Effector CD4-positive, alpha-beta T cell (primary cell): ENCODE measurements at places on chromosomes 1 and 21.

DNA sequence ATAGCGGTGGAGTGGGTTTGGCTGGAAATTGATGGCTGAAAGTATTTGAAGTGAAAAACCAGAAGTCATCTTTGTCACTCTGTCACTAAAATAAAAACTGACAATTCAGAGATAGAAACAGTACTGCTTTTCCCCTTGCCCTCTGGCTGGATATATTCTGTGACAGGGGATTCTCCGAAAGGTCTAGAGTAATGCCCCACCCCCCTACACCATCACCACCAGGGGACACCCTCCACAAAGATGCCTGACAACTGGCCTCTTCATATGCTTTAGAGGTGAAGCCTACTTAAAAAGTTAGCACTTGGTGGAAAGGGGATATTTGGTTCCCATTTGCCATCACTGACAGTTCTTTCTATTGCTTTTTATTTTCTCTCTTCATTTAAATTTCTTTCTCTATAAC lies 73.5 kb downstream of the SGIP1 start:
- no peak for DNase-seq

GRCh38 chr21:34351786-34352241 lies 12.0 kb upstream of the KCNE2 start:
- no peak for DNase-seq

GRCh38 chr1:218904416-218904815 lies 269.3 kb upstream of the LYPLAL1 start:
- no peak for DNase-seq

DNA sequence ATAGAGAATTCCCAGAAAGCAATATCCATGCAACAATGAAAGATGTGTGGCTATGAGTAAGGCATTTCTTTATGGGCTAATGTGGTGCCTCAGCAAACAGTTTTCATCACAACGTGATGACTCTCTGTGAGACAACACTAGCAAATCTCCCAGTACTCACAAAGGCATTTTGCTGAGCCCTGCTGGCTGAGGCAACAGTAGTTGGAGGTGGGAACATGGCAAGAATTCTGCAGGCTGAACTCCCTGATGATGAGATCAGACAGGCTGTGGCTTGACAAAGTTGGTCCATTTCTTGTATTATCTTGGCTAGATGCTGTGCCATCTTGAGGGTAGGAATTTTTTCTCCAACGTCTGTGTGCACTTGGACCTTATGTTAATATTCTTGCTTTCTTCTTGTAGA lies 24.6 kb downstream of the PROX1 start:
- no peak for DNase-seq

GRCh38 chr1:117820694-117821381 lies 108.6 kb downstream of the GDAP2 start:
- DNase-seq: no peak

DNA sequence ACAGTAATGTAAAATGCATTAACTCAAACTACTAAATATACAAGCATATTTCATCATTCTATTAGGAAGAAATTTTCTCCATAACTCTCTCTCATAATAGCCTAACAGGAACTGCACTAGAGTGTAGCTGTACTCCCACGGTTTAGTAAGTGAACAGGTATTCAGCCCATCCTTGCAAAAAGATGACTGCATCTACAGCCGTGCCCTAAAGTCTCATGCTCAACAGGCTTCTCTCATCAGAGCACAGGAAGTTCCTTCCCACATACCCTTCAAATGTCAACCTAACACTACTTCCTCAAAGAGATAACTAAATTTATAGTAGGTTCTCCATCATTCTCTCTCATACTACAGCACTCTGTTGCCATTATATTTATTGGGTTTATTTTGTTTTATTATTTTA lies 251.6 kb downstream of the AKT3 start:
- DNase-seq: no peak

DNA sequence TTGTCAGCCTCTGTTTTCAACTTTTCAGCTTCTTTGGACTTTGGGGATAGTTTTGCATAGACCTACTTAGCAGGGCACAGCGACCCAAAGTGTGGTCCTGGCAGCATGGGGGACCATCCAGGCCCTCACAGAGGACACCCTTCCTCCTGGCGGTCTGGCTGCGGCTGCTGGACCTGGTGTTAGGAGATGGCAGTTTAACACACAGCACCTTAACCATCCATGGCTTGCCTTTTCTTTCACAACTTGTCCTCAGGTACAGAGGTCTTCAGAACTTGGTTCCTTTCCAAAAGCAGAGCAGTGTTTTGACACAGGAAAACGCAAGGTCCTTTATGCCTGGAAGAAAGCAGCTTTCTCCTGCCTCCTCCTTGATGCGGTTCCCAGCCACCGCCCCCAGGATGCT lies 68.1 kb downstream of the RHOU start:
- no peak for DNase-seq

GRCh38 chr21:34865400-34866241 lies 183.5 kb downstream of the RUNX1 start:
- no peak for DNase-seq

DNA sequence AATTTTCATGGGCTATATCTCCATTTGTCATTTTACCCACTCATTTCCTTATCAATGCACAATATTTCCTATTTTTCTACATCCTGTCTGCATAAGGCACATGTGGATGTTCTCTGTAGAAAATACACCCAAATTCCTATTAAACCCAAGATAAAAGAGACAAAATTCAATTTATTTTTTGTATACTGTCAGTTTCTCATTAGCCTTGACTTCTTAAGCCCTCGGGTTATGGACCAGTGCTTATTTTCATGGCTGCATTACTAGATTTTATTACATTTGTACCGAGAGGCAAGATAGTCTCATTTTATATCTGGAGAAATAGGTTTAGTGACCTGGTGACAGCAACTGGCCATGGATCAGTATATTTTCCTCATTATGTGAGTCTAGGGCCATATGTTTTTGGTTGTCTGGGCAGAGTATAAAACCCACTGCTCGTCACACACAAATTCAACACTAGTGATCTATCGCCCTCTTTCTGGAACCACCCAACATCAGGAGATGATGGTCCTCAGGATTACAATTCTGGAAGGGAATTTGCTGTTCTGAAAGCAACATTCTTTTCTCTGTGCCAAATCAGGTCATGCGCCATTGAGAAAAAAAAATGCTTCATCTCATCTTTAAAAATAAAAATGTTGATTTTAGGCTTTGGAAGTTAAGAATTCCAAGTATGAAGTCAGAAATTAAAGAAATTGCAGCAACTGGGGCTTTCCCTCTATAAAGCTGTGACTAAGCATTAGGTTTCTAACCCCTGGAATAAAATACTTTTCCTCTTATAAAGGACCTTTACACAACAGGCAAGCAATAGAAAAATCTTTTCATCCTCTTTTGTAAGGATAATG lies 81.4 kb downstream of the ASTN1 start:
- no peak for DNase-seq

GRCh38 chr1:103459346-103459745 lies 66.2 kb upstream of the RNPC3 start:
- no peak for DNase-seq

- no peak for DNase-seq
Observed at GRCh38 chr1:46770541-46770940, 28.3 kb upstream of the CYP4B1 start.

GRCh38 chr1:234617986-234618736 lies 8.2 kb upstream of the IRF2BP2 start:
- no peak for DNase-seq

- no peak for DNase-seq
Observed at GRCh38 chr1:8989821-8990220, 36.4 kb downstream of the SLC2A7 start.

DNA sequence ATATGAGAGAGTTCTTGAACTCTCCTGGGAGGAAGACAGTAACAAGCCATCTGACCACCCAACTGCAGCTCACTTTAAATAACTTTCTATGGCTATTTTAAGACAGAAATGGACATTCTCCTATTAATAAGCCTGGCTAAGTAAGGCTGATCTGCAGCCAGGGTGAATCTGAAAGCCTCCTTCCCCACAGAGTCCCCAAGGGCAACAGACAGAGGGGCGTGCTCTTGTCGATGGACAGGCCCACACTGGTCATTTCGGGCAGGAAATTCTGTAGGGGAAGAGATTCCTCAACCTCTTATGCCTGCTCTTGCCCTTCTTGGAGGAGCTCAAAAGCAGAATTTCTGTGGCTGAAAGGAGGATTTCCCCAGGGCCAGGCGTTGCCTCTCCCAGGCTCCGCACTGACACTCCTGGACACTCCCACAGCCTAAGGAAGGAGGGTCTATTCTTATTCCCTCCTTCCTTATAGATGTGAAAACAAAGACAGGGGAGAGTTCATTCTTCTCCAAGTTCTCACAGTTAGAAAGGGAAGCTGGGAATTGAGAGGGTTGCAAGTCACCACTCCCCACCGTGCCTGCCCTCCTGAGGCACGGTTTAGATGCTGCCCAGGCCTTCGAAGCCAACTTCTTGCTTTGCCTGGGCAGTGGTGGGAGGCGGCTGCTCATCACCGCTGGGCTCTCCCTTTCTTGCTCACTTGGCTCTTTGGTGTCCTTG lies 17.9 kb upstream of the KANK4 start:
- no peak for DNase-seq

GRCh38 chr1:40633523-40633922 lies 32.0 kb downstream of the RIMS3 start:
- no peak for DNase-seq

GRCh38 chr1:159889821-159890252 lies 10.1 kb downstream of the CFAP45 start:
- no peak for DNase-seq

DNA sequence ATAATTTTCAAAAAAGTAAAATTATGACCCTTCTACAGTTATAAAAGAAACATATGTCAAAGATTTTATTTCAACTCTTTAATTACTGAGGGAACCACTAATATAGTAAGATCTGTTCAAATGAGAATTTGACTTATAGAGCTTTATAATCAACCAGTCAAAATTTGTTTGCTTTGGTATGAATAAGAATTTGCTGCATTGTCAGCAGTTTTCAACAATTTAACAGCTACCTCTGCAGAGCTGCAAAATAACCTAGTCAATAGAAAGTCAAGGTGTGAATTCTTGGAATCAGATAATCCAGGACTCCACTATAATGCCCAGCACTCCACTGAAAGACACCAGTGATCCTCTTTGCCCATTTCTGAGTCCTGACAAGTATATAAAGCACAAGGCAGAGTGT lies 78.2 kb downstream of the ODF2L start:
- no peak for DNase-seq
